ENCODE measurements at places on chromosomes 16 and 17. TPM values are rescaled to one million over a fixed set of nuclear protein-coding genes. Genes with fewer than 3 reads are reported as not detected.

The WNK4 gene
- 1.9 TPM for polyA plus RNA-seq

The CPNE7 gene
- polyA plus RNA-seq = 0.26 TPM

The SLC35G6 gene
- 0.15 TPM for polyA plus RNA-seq

The MSI2 gene
- 47.9 TPM for polyA plus RNA-seq

The PYY gene
- not detected for polyA plus RNA-seq

The ITGB4 gene
- polyA plus RNA-seq = 7.2 TPM

The HEATR9 gene
- 0.28 TPM for polyA plus RNA-seq

The PER1 gene
- 37.7 TPM for polyA plus RNA-seq

The KRT14 gene
- polyA plus RNA-seq = 0.83 TPM

The GH2 gene
- polyA plus RNA-seq = not detected

The KRT24 gene
- polyA plus RNA-seq = 0.10 TPM

The SYNGR3 gene
- 0.48 TPM for polyA plus RNA-seq

All from right lung (tissue), 10 donors.